ENCODE measurements at places on chromosomes 11 and 22. TPM values are rescaled to one million over a fixed set of nuclear protein-coding genes. Genes with fewer than 3 reads are reported as not detected.

Gene PPP1R14B
- total RNA-seq, result 36.4 TPM

DNA sequence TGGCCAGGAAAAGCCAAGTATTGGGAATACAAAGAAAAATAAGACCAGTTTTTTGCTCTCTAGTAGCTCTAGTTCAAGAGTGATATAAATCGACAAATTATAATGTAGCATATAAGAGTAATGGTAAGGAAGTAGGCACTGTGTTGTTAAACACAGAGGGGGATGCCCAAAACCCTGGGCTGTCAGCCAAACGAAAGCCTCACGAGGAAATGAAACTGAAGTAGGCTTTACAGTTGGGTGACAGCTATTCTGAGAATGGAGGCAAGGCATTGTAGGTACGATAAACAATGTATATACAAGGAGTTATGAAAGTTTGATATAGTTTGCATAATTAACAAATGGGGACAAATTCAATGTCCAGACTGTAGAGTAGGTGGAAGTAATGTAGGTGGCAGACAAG lies 176.4 kb downstream of the FAM181B start:
- no peak for DNase-seq

- no peak for DNase-seq
These were observed 97.9 kb downstream of the WNT7B start for GRCh38 chr22:45878901-45879551.

DNA sequence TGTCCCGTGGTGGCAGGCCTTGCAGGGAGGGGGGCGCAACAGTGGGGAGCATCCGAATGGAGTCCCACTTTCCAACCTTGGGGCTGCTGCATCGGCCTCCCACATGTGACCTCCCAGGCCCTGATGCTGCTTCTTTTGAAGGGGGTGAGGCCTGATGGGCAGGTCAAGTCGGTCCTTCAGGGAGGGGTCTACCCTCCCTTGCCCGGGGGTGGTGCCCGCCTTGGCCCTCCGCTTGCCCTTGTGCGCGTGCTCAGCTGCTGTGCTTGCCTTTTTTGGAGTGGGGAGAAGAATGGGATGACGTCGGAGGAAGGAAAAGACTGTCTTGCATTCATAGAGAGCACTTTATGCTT lies 66.9 kb downstream of the PRDM11 start:
- peak; percentile 51 for DNase-seq

DNA sequence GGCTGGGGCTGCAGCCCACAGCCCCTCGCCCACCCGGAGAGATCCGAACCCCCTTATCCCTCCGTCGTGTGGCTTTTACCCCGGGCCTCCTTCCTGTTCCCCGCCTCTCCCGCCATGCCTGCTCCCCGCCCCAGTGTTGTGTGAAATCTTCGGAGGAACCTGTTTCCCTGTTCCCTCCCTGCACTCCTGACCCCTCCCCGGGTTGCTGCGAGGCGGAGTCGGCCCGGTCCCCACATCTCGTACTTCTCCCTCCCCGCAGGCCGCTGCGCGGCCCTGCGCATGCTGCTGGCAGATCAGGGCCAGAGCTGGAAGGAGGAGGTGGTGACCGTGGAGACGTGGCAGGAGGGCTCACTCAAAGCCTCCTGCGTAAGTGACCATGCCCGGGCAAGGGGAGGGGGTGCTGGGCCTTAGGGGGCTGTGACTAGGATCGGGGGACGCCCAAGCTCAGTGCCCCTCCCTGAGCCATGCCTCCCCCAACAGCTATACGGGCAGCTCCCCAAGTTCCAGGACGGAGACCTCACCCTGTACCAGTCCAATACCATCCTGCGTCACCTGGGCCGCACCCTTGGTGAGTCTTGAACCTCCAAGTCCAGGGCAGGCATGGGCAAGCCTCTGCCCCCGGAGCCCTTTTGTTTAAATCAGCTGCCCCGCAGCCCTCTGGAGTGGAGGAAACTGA lies 731 bp downstream of the GSTP1 start:
- DNase-seq, result peak; percentile 77

GRCh38 chr22:36279219-36279666 lies 26.3 kb downstream of the APOL1 start:
- DNase-seq, result no peak

- DNase-seq, result no peak
These were observed 62.0 kb upstream of the NECTIN1 start for GRCh38 chr11:119791047-119791446.

GRCh38 chr11:66221726-66222236 lies 46.7 kb upstream of the RAB1B start:
- DNase-seq, result no peak

DNA sequence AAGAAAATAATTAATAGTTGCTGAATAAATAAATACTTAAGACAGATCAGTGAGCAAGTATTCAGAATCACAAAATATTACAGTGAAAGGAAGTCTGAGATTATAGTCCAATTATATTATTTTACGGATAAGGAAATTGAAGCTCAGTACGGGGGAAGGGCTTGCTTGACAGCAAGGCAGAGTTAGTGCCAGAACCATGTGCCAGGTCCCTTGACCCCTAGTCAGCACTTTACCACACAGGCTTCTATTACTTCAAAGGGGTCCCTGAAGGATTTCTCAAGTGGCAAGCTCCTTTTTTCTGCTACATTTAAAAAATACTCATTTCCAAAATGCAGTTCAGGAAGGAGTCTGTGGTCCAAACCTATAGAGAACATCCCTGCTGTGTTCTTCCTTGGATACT lies 85.3 kb downstream of the CLPB start:
- DNase-seq, result no peak

Gene CUL5
- 79.8 TPM for total RNA-seq

Gene QSER1
- total RNA-seq, result 79.4 TPM

Gene CLDN5
- 257 TPM for total RNA-seq

DNA sequence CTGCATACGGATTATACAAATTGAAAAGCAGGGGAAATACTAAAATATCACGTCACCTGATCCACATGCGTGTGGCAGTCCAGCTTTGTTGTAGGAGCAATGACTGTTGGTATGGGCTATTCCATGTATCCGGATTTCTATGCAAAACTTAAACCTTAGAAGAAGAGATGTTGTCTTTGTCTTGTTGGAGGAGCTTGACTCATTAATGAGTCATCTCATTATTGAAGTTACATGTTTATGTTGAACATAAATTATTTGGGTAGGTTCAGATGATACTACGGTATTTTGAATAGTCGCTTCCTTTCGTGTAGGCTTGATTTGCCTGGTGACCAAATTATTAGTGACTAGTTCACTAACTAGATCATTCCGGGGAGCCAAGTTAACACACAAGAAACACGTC lies 806 bp upstream of the SAAL1 start:
- no peak for DNase-seq

- peak; percentile 75 for DNase-seq
These were observed 40.1 kb upstream of the PPARA start for GRCh38 chr22:46110215-46110614.

DNA sequence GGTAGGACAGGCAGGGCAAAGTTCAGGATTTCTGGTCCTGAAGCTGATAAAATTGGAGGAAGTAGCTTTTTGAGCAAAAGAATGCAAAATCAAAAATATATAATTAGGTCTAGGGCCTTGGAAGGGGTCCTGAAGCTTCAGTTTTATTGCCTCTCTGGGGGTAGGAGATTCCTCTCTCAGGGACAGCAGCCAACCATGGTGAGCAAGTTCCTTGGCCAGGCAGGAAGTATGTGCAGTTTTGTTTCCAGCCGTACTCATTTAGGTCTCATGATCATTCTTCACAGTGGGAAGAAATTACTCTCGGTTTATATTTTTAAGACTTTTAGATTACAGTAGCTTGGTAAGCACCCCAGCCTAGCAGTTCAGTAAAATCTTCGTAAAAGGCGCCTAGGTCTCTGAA lies 2.9 kb upstream of the RAB38 start:
- DNase-seq, result peak; percentile 33

GRCh38 chr22:35938226-35938625 lies 90.4 kb downstream of the RBFOX2 start:
- no peak for DNase-seq

Gene CADM1
- total RNA-seq, result 61.5 TPM

GRCh38 chr11:11980200-11980599 lies 28.2 kb downstream of the DKK3 start:
- no peak for DNase-seq

- DNase-seq, result peak; percentile 57
These were observed 13.5 kb upstream of the DTX4 start for GRCh38 chr11:59158206-59159068.

- no peak for DNase-seq
These were observed 104.3 kb upstream of the LDLRAD3 start for GRCh38 chr11:35839368-35840161.

Gene C11orf42
- not detected for total RNA-seq

- DNase-seq, result peak; percentile 44
These were observed 7.5 kb downstream of the DPAGT1 start for GRCh38 chr11:119093942-119094815.

DNA sequence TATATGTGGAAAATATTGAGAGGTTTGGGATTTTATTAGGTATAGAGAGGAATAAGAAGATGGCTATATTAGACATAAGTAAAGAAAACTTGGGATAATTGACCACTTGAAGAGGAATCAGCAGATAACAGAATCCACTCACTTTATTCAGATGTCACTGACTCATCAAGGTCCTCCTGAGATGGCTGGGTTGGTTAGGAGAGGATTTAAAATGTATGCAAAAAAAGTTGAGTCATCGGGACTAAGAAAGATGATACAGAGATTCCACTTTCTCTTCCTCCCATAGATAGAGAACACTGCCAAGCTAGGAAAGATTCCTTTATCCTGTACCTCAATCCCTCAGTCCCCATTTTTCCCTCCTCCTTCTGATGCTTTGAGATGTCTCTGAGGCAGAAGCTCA lies at the start of gene OR6A2:
OR6A2 (minus strand) TSS at position 288 of the 400 bp plus-strand sequence. CDS start 3,981 bp downstream, outside the sequence.
- DNase-seq, result no peak

DNA sequence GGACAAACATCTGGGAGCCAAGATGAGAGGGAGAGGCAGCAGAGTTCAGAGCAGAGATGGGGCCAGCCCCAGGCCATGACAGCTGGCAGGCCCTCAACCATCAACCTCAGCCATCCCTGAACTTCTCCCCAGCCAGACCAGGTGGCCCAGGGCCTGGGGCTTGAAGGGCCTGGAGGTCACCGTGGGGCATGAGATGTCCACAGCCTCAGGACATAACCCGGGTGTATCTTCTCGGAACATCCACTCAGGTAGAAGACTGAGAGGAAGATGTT lies 12.4 kb upstream of the SLC39A13 start:
- DNase-seq, result no peak

DNA sequence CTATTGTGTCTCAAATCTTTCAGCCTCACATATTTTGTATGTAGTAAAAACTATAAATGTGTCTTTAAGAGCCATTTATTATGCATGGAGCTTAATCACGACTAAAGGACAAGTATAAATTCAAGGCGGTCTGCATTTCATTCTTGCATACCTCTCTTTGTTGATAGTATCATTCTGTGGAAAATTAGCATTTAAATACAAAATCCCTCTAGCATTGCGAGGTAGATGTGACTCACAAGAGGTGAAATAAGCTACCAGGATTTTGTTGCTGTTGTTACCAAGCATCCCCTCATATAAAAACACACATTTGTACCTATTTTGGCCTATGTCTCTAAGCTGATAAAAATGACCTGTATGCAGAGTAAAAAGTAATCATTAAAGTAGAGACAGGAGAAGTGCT lies 537.4 kb upstream of the LUZP2 start:
- DNase-seq, result no peak

DNA sequence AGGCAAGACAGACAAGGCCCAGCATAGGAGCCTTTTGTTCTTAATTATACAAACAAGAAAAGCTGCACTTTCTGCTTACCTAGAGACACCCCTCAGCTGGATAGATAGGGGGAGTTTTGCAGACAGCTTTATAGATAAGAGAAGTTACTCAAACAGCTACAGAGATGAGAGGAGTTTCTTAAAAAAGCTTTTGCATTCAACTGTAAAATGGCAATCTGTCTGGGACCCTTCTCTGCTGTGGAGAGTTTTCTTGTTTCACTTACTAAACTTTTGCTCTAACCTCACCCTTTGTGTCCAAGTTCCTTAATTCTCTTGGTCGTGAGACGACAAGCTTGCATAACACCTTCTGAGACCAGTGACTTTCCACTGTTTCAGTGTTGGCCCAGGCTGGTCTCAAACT lies 103.8 kb upstream of the CHORDC1 start:
- no peak for DNase-seq

Gene PATE4
- total RNA-seq, result not detected

Gene CD6
- total RNA-seq, result 2.0 TPM

- DNase-seq, result no peak
These were observed 18.4 kb downstream of the MUC6 start for GRCh38 chr11:1018091-1018490.

Gene OR4A15
- not detected for total RNA-seq

Gene DBX1
- not detected for total RNA-seq

Gene CFL1
- 492 TPM for total RNA-seq

Gene DEUP1
- not detected for total RNA-seq

Gene SESN3
- total RNA-seq, result 188 TPM

Gene APOBEC3H
- total RNA-seq, result not detected

Gene ENTHD1
- not detected for total RNA-seq

Gene RIMBP3B
- not detected for total RNA-seq

Gene TIMP3
- total RNA-seq, result 296 TPM

Gene CHRM1
- total RNA-seq, result not detected

DNA sequence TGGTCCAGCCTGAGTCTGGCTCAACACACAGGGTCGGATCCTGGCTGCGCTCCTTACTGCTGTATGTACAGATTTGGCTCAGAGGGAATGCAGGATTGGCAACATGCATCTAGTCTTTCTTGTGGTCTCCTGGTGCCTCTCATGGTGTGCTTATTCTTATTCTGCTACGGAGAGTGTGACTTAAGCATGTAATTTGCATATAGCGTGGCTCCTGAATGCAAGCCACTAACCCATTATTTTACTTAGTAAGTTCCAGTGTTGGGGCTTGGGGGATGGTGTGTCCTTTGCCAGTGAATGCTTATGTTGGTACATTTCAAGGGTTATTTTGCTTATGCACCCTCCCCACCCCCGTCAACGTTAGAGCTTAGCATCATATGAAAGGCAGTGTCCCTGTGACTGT lies 51.2 kb downstream of the PTPRJ start:
- no peak for DNase-seq

Data from uterus (tissue), 4 donors.